ENCODE measurements at places on chromosomes 5 and 9. TPM values are rescaled to one million over a fixed set of nuclear protein-coding genes. Genes with fewer than 3 reads are reported as not detected.

GRCh38 chr9:13395156-13395555, 115.7 kb upstream of the MPDZ start:
- DNase-seq: no peak

GRCh38 chr5:115544043-115544435, 536 bp downstream of the FEM1C start:
- peak; percentile 39 for DNase-seq

Gene CACNA1B
- total RNA-seq: not detected

DNA sequence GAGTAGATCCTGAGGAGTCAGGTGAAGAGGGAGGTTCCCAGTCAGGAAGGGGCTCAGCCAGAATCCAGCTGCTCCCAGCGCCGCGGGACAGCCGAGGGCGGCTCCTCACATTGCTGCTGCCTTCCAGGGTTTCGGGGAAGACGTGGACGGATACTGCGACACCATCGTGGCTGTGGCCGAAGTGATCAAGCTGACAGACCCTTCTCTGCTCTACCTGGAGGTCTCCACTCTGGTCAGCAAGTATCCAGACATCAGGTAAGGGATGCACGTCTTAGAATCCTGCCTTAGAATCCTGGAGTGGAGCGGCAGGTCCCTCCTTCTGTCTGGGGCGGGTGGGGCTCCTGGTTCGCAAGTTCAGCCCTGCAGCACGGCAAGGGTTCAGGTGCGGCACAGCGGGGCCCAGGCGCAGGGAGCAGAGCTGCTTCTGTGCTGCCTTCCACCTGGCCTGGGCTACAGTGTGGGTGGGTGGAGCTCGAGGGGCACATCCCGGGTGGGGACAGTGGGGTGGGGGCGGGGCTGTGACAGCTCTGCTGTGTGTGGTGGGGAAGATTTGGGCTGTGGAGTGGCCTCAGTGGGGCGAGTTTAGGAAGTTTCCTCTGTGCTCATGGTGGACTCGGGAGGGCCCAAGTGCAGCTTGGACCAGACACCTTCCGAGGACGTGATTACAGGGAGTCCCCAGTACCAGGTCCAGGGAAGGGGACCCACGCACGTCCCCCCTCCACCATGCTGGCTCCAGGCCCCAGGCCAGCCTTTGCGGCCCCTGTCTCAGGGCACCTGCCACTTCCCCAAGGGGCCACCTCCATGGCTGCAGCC, 22.8 kb downstream of the EXOC3 start:
- DNase-seq: no peak

Gene IFNB1
- total RNA-seq: not detected

DNA sequence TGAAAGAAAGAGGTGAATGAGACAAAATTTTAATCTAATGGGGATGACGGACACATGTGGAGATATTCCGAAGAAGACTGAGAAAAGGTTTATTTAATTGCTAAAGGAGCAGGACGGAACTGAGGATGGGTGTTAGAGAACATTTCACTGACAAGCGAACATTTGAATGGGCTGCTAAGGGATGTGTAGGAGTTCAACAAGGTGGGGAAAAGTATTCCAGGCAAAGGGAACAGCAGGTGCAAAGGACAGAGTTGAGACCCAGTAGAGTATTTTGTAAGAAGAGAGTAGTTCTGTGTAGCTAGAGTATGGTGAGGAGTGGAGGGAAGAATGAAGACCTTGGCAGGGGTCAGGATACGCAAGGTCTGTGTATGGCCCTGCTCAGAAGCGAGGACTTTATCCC, 47.4 kb upstream of the FRRS1L start:
- DNase-seq: no peak

GRCh38 chr9:98046180-98046543, 10.4 kb upstream of the NANS start:
- DNase-seq: no peak

- no peak for DNase-seq
These were observed 195.5 kb downstream of the SNCAIP start for GRCh38 chr5:122507581-122507980.

GRCh38 chr5:175845229-175845628, 26.1 kb upstream of the CPLX2 start:
- DNase-seq: no peak

DNA sequence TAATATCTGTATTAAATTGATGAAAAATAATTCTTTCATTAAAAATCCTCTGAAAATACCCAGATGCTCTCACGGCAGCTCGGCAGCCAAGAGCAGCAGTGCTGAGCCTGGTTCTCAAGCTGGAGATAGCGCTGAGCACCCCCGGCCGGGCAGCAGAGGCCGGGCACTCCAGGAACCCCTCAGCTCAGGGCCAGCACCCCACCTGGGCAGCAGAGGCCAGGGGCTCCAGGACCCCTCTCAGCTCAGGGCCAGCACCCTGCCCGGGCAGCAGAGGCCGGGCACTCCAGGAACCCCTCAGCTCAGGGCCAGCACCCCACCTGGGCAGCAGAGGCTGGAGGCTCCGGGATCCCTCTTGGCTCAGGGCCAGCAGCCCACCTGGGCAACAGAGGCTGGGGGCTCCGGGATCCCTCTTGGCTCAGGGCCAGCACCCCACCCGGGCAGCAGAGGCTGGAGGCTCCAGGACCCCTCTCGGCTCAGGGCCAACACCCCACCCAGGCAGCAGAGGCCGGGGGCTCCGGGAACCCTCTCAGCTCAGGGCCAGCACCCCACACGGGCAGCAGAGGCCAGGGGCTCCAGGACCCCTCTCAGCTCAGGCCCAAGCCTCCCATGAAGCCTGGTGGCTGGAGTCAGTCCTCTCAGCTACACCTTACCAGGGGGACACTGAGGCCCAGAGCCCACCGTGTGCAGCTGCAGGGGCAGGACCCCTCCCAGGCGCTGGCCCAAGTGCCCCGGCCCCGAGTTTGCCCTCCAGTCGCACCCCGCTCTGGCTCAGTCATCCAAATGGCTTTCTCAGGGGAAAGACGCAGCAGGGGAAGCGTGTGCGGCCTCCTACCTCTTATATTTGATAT, 21.7 kb downstream of the CLPTM1L start:
- no peak for DNase-seq

- peak; percentile 96 for DNase-seq
These were observed 30.1 kb upstream of the ZNF782 start for GRCh38 chr9:96884443-96884842.

Gene CA9
- total RNA-seq: not detected

DNA sequence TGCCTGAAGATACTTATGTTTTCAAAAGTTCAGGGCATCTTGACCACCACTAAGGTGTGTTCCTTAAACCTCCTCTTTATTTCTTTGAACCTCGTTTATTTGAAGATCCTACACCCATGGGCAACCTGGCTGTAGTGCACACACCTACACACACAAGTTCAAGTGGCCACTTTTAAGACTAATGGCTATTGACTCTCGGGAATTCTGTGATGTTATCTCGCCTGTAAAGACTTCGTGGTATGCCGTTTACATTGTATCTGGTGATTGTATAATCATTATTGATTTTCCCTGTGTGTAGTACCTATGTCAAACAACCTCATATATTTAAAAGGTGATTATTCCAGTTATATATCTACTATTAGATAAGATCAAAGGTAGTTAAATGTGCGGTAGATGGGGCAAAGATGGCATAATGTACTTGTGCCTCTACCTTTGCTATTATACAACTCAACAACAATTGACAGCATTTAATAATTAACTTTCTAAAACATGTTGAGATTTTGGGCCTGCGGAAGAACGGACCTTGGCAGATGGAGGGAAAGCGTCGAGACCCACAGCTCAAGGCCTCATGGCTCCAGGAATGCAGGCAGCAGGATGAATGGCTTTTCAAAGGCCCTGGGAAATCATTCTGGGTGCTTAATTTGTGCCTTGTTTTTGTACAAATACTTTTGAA, 51.4 kb upstream of the IRX2 start:
- no peak for DNase-seq

DNA sequence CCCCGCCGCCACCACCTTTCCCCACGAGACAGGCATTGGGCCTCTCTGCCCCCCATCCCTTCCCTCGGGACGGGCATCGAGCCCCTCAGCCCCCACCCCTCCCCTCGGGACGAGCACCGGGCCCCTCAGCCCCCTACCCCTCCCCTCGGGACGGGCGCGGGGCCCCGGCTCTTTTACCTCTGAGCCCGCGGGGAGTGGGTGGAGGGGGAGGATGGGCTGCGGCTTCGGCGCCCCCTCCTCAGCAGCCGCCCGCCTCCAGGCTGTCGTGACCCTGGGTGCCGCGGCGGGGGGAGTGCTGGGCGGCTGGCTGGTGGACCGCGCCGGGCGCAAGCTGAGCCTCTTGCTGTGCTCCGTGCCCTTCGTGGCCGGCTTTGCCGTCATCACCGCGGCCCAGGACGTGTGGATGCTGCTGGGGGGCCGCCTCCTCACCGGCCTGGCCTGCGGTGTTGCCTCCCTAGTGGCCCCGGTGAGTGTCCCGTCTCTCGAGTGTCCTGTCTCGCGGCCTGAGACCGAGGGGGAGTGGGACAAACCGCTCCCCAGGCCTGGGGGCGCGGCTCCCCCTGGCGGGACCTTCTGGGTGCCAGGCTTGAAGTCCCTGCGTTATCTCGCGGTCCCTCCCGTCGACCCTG, 791 bp downstream of the SLC2A8 start:
- DNase-seq: no peak

DNA sequence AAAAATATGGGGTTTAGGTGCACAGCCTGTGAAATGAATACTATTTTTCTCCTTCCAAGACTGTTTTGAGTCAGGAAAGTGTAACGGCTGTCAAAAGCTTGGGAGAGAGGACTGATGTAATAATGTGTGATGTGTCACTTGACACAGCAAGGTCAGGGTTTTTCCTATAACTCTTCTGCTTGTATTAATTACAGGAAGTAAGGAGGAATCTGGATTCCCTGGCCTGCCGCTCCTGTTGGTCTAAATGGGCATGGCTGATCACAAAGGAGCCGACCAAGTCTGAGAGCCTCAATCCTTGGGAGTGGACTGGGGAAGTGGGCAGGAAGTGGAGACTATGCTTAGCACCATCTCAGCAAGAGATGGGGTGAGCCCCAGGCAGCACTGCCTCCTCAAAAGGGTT, 16.7 kb upstream of the SLC28A3 start:
- DNase-seq: peak; percentile 22

Gene ODF2
- total RNA-seq: 44.7 TPM

DNA sequence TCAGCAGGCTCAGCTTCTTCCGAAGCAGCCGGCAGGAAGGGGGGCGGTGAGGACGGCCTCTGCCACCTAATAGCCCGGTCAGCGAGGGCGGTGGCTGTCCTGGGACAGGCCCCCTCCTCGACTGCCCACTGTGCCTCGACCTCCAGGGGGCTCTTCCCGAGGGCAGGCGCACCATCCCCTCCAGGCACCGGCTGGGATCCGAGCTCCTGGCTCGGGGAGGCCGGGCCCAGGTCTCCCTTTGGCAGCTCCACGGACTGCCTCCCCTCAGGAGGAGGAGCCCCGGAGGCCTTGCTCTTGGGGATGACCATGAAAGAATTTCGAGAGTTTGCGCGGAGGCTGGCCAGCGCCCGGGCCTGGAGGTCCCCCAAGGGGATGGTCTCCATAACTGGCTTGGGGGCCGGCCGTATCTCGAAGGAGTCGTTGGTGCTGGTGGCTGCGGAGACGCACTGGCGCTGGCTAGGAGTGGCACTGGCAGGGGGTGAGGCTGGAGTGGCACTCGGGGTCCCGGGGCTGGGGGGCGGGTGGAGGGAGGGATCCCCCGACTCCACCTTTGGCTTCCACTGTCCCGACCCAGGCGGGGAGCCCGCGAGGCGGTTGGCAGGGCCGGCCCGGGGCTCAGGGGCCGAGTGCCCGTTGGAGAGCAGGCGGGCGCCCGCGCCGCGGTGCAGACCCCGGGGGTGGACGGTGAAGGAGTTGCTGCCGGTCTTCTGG, 975 bp downstream of the TPRN start:
- DNase-seq: no peak

Gene ANKRD31
- total RNA-seq: not detected

DNA sequence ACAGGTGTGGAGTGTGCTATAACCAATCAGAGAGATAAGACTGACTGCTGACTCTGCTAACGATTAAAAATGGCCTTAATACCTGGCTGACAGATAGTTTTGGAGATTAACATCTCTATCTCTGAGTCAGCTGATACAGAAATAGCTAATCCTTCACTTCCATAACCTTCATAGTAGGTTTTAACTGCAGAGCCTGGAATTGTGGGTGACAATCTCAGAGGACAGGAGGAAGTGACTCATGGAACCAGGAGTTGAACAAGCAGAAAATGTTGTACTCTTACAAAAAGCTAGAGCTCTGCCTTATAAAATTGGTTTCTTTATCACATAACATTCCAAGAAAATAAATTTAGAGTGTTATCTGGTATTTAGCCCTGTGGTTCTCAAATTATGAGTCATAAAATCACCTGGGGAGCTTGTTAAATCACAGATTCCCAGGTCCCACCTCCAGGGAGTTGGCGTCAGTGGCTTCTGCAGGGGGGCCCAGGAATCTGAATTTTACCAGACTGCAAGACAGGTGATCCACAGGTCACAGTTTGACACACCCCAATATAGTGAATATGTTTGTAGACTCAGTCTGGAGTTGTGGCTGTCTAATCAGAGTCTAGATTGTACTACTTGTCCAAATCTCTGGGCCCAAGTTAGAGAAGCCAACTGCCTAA, 44.4 kb upstream of the AFAP1L1 start:
- DNase-seq: peak; percentile 99

- DNase-seq: no peak
These were observed 17.2 kb upstream of the ADAMTSL1 start for GRCh38 chr9:18456624-18457237.

DNA sequence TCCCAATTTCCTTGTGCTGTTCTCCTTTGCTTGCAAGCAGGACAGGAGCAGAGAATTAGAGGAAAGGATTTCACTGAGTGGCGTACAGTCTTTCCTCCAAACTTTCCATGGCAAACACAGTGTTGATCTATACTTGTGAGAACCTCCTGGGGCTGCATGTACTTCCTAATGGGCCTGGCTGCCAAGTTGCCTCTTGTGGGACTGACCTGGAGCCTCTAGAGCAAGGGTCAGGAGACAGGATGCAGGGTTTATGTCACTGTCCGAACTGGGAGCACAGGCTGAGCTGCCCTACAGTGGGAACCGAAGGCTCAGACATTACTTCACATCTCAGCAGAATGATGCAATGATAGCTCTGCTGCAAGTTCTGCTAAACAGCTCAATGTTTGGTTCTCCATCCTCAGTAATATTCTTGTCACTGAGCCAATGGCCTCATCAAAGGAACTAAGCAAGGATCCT, 102.3 kb downstream of the ENC1 start:
- no peak for DNase-seq

Gene ZNF354B
- total RNA-seq: 8.8 TPM

DNA sequence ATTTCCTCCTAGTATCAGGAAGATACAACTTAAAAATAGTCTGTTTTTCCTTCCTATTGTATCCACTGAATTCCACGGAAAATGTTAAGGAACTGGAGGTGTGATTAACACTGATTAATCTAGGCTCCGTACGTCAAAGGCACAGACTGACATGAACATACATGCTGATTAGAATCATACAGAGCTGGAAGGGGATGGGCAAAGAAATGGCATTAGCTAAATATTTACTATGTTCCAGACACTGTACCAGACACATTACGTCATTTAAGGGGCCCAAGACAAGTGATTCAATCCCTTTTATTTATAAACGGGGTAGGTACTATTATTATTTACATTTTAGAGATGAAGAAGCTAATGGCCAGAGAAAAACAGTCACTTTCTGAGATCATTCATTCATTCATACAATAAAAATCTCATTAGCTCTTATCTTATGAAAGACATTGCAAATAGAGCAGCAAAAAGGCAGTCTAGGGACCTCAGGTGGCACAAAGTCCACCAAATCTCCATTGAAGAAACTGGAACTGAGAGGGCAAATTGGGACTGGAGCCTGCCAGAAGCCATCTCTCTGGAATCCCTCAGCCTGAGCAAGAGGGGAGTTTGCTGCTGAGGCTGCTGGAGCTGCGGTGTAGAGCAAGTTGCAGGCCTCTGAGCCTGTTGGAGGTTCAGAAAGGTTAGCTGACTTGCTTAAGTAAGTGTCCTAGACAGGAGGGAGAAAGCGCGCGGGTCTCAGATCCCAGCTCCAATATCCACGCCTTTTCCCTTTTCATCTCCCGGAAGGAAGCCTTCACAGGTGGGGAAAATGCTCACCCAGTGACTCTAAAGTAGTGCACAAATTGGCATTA, 1.6 kb upstream of the TGFBR1 start:
- DNase-seq: no peak

Measured in A172 (cell line).